ENCODE measurements at places on chromosomes 5 and 9. TPM values are rescaled to one million over a fixed set of nuclear protein-coding genes. Genes with fewer than 3 reads are reported as not detected.
A peak's percentile ranks its signal among the peaks of the same experiment; 100 is the strongest.

GRCh38 chr5:10684303-10685086 lies 76.5 kb downstream of the DAP start:
- H3K4me1 ChIP-seq, result no peaks in the 10 kb centered on the region
- no peak overlapping the region for H3K27ac ChIP-seq
- H3K27me3 ChIP-seq, result no peaks in the 10 kb centered on the region
- no peak for DNase-seq

- DNase-seq, result no peak
- H3K27ac ChIP-seq, result no peak overlapping the region
- H3K27me3 ChIP-seq, result peaks cover 8% of the 10 kb centered on the region
- no peak overlapping the region for H3K4me3 ChIP-seq
Observed at GRCh38 chr5:8333485-8333884, 464.5 kb downstream of the MTRR start.

The SLC2A8 gene
- total RNA-seq, result 14.0 TPM

DNA sequence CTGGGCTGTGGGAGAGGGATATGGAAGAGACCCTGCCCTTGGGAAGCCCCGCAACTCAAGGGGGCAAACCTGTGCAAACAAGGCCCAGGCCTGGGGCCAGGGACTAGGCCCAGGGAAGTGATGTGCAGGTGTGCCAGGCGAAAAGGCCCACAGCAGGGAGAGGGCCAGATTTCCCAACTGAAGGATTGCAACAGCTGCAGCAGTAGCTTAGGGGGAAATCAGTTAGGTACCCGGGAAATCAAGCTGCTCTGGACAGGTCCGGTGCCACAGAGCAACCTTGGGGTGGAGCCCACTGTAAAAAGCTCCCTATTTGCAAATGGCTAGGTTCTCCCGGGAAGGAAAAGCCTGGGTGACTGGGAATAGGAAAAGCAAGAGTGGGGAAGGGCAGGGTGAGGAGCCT lies 10.4 kb downstream of the GRIN1 start:
- no peaks in the 10 kb centered on the region for H3K27me3 ChIP-seq
- no peak overlapping the region for H3K27ac ChIP-seq
- DNase-seq, result no peak
- no peak overlapping the region for H3K4me3 ChIP-seq
- H3K4me1 ChIP-seq, result no peaks in the 10 kb centered on the region

DNA sequence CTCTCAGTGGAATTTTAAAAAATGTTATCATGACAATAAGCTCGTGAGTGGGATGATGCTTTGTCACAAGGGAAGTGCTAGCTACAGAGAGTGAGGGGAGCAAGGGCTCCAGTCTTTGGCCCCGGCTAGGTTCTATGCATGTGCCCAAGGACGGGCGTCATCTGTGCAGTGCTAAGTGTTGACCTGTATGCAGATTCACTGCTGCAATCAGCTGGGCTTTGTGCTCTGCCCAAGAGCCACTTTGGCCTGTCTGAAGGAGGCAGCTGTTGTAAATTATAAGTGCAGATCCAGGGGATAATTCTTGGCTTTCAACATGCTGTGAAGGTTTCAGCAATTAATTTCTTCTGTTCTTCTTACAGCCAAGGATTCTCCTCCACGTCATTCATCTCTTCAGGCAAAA lies 268.6 kb downstream of the PSAT1 start:
- peaks cover 22% of the 10 kb centered on the region for H3K4me1 ChIP-seq
- no peak overlapping the region for H3K4me3 ChIP-seq
- H3K36me3 ChIP-seq, result no peaks in the 10 kb centered on the region
- no peak overlapping the region for H3K27ac ChIP-seq

GRCh38 chr9:14066831-14067230 lies 247.1 kb downstream of the NFIB start:
- H3K4me3 ChIP-seq, result no peak overlapping the region
- no peak overlapping the region for H3K27ac ChIP-seq
- no peaks in the 10 kb centered on the region for H3K4me1 ChIP-seq

DNA sequence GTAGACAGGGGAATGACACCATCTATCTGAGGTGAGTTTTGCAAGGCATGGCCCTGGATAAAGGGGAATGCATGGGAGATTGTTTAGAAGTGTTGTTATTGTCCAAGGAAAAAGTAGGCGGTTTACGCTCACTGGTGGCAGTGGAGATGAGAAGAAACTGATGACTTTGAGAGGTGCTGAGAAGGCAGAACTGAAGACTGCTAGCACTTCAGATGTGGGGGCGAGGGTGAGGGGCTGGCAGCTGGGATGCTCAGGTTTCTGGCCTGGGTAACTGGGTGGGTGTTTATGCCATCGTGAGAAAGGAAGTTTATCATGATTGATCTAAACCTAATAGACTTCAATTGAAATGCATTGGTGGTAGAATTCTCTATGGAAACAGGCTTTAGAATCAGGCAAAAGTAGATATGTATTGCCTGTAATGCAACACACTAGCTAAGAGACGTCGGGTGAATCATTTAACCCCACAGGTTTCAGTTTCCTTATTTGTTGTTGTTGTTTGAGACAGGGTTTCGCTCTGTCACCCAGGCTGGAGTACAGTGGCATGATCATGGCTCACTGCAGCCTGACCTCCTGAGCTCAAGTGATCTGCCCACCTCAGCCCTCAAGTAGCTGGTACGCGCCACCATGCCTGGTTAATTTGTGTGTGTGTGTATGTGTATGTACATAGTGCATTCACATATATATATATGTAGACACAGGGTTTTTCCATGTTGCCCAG lies 123.5 kb downstream of the SLC24A2 start:
- no peak for DNase-seq
- no peaks in the 10 kb centered on the region for H3K36me3 ChIP-seq
- no peaks in the 10 kb centered on the region for H3K4me1 ChIP-seq
- H3K4me3 ChIP-seq, result no peak overlapping the region
- no peak overlapping the region for H3K27ac ChIP-seq

The LHX3 gene
- total RNA-seq, result 0.22 TPM

The HSD17B3 gene
- total RNA-seq, result 0.74 TPM

The ROR2 gene
- 0.10 TPM for total RNA-seq

GRCh38 chr9:127841087-127841835 lies 13.2 kb downstream of the ENG start:
- DNase-seq, result no peak
- no peaks in the 10 kb centered on the region for H3K27me3 ChIP-seq
- H3K36me3 ChIP-seq, result peaks cover 8% of the 10 kb centered on the region
- H3K27ac ChIP-seq, result no peak overlapping the region
- H3K4me1 ChIP-seq, result no peaks in the 10 kb centered on the region

The ADAMTSL2 gene
- total RNA-seq, result not detected

- no peaks in the 10 kb centered on the region for H3K4me1 ChIP-seq
- H3K27me3 ChIP-seq, result no peaks in the 10 kb centered on the region
- H3K4me3 ChIP-seq, result no peak overlapping the region
- H3K36me3 ChIP-seq, result no peaks in the 10 kb centered on the region
- H3K27ac ChIP-seq, result no peak overlapping the region
Observed at GRCh38 chr9:78938821-78939220, 632.9 kb upstream of the TLE4 start.

DNA sequence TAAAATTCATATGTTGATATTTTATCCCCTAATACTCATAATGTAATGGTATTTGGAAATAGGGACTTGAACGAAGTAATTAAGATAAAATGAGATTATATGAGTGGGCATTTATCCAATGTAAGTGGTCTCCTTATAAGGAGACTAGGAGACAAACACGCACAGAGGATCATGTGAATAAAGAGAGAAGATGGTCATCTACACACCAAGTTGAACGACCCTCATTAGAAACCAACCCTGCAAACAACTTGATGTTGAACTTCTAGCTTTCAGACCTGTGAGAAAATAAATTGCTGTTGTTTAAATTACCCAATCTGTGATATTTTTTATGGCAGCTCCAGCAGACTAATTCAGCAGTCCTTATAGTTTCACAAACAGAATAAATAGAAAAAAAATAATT lies 27.5 kb upstream of the SELENOP start:
- H3K4me1 ChIP-seq, result peaks cover 27% of the 10 kb centered on the region
- no peak for DNase-seq
- no peak overlapping the region for H3K4me3 ChIP-seq
- H3K27ac ChIP-seq, result no peak overlapping the region
- H3K36me3 ChIP-seq, result no peaks in the 10 kb centered on the region

DNA sequence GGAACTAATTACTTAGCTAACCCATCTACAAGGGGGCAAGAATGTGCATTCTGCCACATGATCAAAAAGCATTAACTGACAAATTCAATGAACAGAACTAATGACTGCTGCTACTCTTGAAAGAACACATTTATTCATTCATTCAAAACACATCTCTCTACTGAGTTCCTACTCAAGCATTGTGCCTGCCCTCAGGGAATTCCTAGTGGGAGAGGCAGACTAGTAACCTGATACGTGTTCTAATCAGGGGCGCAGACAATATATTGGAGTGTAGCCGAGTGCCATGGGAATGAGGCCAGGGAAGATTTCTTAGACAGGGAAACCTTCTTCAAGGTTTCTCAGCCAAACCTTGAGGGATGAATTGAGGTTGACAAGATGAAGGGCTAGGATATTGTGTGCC lies 56.7 kb upstream of the PAPPA start:
- H3K4me1 ChIP-seq, result peaks cover 48% of the 10 kb centered on the region
- no peak overlapping the region for H3K27ac ChIP-seq
- H3K4me3 ChIP-seq, result no peak overlapping the region
- no peak for DNase-seq

The EDIL3 gene
- total RNA-seq, result not detected

GRCh38 chr5:88727705-88728313 lies 155.2 kb downstream of the MEF2C start:
- peak; percentile 26 for DNase-seq
- no peak overlapping the region for H3K4me3 ChIP-seq
- H3K4me1 ChIP-seq, result no peaks in the 10 kb centered on the region
- H3K36me3 ChIP-seq, result no peaks in the 10 kb centered on the region

DNA sequence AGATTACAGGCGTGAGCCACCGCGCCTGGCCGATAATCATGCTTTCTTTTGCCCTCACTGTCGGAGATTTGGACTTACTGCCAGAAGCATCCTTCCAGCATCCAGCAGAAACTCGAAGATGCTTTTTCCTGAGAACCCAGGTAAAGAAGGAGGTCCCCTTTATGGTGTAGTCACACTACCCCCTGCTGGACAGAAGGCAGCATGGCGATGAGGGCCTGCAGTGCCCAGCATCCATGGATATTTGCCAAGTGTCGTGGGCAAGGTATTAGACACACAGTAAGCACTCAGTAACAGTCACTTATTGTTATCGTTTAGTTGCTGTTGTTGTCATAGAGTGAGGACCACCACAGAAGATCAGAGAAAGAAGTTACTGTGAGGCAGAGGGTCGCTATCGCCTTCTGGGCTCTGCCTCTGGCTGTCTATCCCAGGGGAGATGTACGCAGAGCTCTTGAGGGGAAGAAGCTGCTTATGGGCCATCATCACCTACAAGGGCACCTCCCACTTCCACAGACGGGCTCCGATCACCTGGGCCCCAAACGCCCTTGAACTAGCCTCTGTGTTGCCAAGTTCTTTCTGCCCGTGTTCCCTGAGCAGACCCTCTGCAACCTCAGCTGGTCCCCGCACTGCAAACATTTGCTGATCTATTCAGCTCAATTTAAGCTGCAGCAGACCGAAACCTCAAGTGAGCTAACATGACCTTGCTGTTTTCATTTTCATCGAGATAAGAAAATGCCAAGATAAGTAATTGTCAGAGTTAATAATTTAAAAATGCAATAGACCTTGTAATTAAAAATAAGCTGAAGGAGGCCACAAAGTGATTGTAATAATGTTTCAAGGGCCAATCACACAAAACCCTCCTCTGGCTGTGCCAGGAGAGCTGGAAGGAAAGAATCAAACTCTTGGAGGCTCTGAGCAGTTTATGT lies 23.9 kb downstream of the C5orf15 start:
- no peaks in the 10 kb centered on the region for H3K27me3 ChIP-seq
- H3K36me3 ChIP-seq, result no peaks in the 10 kb centered on the region
- H3K4me1 ChIP-seq, result no peaks in the 10 kb centered on the region
- no peak overlapping the region for H3K27ac ChIP-seq

The ZBED3 gene
- total RNA-seq, result 14.8 TPM

DNA sequence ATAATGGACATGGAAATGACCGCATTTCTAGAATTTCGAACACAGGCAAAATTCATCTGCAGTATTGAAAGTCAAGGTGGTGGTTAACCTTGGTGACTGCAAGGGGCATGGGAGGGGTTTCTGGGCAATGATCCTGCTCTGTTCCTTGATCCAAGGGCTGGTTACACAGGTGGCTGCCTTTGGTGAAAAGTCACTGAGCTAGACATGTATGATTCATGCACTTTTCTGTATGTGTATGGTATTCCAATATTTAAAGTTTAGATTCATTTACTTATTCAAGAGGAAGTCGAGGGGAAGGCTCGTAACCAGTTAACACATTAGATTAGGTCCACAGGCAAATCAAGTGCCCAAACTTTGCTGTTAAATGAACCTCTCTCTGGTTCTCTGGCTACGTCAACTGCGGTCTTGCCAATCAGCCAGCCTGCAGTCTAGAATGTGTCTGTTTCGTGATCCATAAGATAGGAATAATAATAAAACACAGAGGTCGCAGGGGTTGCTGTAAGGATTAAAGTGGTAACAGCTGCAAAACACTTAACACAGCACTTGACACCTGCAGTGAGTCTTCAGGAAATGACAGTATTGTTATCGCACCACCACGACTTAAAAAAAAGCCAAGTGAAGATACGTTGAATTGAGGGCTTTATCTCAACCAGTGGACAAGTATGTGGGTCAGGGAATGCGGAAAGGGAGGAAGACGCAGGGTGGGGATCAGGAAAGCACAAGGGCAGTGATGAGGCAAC lies 92.5 kb downstream of the TLE1 start:
- no peak overlapping the region for H3K4me3 ChIP-seq
- peaks cover 40% of the 10 kb centered on the region for H3K36me3 ChIP-seq
- DNase-seq, result no peak
- no peaks in the 10 kb centered on the region for H3K27me3 ChIP-seq

- H3K36me3 ChIP-seq, result no peaks in the 10 kb centered on the region
- no peak overlapping the region for H3K27ac ChIP-seq
- H3K27me3 ChIP-seq, result no peaks in the 10 kb centered on the region
- DNase-seq, result no peak
- no peak overlapping the region for H3K4me3 ChIP-seq
- H3K4me1 ChIP-seq, result no peaks in the 10 kb centered on the region
Observed at GRCh38 chr5:53512539-53512938, 32.1 kb downstream of the FST start.

GRCh38 chr9:108213511-108213910 lies 642.3 kb downstream of the ACTL7B start:
- H3K27me3 ChIP-seq, result no peaks in the 10 kb centered on the region
- DNase-seq, result no peak
- no peaks in the 10 kb centered on the region for H3K4me1 ChIP-seq
- no peak overlapping the region for H3K27ac ChIP-seq
- no peaks in the 10 kb centered on the region for H3K36me3 ChIP-seq

DNA sequence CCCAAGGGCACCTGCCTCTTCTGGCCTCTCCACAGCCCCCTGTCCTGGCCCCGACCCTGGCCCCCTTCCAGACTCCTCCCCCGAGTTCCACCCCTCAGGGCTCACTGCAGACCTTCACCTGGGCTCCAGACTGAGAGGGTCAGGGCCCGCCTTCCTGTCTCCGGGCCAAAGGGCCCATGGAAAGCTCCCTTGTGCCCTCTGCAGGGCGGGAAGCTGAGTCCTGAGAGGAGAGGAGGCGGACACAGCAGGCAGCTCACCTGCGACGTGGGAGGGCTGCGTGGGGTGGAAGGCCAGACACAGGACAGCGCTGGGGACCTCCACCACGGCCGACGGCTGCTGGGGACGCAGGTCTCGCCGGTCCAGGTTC lies 20.6 kb downstream of the DYNC2I2 start:
- H3K4me3 ChIP-seq, result peak overlapping the region; percentile 69
- peaks cover 71% of the 10 kb centered on the region for H3K36me3 ChIP-seq
- H3K27me3 ChIP-seq, result no peaks in the 10 kb centered on the region
- peaks cover 25% of the 10 kb centered on the region for H3K4me1 ChIP-seq
- peak; percentile 87 for DNase-seq

Data from MCF 10A (cell line).